ENCODE measurements at places on chromosomes 4 and X.

DNA sequence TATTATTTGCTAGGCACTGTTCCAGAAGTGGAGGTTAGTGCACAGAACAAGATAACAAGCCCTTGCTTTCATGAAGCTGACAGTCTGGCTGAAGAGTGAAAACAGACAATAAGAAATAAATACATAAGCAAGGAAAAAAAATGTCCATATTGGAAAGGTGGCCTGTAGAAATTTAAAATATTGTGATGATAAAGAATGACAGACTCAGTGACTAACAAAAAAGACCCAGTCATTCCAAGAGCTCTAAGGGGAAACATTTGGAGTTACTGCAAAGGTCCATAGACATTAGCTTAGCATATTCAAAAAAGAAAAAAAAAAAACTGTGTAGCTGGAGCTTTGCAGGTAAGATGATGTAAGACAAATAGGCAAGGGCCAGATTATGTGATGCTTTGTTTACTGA lies 1.0 kb upstream of the ANTXR2 start:
- no peak for DNase-seq

DNA sequence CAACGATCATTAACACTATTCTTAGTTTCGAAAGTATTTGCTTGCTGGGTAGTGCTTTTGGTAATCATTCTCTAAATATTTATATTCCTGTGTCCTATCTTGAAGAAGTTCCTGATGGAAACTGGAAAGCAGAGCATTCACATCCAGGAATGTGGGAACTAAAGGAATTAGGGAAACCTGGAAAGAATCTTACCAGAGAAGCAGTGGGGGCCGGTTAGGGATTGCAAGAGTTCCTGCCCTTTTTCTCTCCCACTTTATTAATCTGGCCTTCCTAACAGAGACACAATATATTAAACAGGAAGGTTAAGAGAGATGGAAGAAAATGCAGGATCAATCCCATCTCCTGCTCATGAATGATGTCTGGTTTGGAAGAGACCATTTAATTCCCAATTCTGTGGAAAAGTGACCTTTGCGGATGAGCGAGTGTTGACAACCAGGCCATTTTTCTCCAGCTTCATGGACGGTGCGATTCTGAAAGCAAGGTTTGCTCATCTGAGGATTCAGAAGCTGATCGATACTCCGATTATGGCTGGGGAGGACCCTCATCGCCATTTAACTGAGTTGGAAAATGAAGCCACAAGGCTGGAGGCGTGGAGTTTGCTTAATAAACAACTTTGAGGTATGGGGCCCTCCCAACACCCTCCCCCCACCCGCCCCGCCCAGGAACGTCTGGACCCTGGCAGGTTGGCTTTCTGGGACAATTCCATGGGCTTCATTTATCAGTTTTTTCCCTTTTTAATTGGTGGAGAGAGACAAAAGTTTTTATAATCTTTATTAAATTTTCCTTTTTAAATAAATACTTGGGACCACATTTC lies 52.3 kb downstream of the C4orf51 start:
- no peak for DNase-seq

DNA sequence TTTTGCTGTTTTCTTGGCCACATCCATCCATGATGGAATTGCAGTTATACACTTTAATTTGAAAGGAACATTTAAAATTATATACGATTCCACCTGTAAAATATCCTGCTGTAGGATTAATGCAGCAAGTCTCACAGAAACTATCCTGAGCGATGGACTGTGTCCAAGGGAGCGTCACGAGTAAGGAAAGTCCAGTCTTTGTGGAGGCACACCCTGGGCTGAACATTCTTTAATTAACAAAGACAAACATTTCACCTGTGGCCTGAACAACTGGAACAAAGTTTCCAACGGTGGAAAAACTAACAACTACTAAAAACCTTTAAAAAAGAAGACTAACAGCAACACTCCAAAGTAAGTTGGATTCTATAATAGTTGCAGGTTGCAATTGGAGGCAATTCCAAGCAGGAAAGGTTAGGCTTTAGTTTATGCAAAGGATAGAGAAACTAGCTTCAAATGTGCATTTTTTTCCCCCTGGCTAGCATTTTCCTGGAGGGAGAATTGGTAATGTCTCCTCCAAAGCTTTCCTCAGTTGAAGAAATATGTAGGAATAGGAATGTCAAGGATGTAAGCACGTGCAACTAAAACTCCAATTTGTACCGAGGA lies 11.0 kb downstream of the EREG start:
- DNase-seq, result no peak

DNA sequence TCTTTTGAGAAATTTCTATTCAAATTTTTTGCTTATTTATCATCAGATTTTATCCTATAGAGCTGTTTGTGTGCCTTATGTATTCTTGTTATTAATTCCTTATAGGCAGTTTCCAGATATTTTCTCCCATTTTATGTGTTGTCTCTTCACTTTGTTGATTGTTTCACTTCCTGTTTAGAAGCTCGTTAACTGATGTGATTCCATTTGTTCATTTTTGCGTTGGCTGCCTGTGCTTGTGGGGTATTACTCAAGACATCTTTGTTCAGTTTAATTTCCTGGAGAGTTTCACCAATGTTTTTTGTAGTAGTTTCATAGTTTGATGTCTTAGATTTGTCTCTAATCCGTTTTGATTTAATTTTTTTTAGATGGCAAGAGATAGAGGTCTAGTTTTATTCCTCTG lies 14.6 kb downstream of the ZNF718 start:
- DNase-seq, result no peak

GRCh38 chr4:76640353-76640910 lies 205.4 kb downstream of the SHROOM3 start:
- DNase-seq, result no peak

DNA sequence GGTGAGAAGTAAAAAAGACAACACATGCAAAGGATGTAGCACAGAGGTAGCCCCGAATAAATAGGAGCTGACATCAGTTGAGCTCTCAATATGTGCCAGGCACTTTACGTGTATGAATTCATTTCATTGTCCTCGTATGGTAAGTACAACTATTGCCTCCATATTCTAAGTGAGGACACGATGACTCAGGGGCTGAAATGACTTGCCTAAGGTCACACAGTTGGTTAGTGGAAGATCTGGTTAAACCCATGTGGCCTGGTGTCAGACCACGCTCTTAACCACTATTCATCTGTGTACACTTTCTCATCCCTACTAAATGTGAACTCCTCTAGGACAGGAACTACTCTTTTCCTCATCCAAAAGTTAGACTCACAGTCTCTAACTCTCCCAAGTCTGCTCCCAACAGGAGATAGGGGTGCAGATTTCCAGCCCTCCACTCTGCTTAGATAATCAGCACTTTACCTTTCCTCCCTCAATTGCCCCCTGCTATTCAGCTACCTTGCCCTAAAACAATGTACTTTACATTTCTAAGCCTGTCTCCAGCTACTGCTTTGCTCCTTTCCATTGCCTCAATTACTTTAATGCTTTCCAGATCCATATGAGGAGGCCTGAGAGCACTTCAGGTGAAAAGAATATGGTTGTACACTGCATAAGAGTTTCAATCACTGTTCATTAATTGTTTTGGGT lies 58.8 kb upstream of the LHFPL1 start:
- DNase-seq, result no peak

DNA sequence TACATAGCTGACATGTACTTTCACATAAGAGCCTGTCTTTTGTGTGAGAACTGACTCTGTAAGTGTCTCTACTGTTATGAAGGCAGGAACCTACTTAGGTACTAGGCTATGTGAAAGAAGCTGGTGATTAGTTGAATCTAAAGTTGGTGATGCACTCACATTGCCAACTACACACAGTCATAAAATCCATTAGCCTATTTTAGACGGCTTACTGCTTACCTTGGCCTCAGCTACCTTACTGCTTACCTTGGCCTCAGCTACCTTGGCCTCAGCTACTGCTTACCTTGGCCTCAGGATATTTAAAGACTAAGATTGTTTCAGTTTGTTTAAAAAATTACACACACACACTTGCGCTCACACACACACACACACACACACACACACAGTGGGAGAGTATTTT lies 549.7 kb downstream of the IL1RAPL1 start:
- no peak for DNase-seq

GRCh38 chrX:1480082-1480785 lies 27.5 kb upstream of the ASMTL start:
- DNase-seq, result no peak

DNA sequence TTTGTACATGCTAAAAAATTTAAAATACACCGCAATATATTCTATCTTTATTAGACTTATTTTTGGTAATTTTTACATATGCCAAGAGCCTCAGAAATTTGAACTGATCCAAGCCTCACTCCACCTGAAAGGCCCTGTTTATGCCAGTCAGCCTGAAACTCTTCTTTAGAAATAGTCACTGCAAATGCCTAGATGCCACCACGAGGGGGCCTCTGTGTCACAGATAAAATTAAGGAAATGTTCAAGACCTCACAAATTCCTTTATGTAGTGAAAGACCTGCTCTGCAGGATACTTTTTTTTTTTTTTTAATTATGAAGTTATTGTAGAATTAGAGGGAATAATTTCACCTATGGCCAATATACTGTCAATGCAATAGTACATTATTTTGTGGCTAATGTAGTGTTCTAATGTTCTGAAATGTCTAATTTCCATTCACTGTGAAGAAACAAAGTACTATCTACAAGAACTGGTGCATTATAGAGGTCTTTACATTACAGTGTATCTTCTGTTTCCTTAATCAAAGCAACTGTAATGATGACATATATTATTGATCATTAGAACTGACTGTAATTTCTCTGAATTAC lies 69.8 kb downstream of the DTHD1 start:
- DNase-seq, result peak; percentile 60

DNA sequence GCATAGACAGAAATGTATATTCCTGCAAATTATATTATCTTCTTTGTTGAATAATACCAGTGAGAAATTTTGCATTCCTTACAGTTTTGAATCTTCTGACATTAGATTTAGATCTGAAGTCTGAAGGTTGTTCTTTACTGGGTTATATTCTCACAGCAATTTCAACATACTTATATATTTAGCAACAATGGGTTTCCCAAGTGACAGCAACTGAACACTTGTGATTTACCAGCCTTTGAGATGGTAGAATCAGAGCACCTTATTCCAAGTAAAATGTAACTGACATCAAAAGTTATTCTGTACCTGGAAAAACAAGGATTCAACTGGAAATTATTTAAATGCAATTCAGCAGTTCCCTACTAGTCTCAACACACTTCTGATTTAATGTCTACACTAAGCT lies 66.0 kb downstream of the RELL1 start:
- no peak for DNase-seq

DNA sequence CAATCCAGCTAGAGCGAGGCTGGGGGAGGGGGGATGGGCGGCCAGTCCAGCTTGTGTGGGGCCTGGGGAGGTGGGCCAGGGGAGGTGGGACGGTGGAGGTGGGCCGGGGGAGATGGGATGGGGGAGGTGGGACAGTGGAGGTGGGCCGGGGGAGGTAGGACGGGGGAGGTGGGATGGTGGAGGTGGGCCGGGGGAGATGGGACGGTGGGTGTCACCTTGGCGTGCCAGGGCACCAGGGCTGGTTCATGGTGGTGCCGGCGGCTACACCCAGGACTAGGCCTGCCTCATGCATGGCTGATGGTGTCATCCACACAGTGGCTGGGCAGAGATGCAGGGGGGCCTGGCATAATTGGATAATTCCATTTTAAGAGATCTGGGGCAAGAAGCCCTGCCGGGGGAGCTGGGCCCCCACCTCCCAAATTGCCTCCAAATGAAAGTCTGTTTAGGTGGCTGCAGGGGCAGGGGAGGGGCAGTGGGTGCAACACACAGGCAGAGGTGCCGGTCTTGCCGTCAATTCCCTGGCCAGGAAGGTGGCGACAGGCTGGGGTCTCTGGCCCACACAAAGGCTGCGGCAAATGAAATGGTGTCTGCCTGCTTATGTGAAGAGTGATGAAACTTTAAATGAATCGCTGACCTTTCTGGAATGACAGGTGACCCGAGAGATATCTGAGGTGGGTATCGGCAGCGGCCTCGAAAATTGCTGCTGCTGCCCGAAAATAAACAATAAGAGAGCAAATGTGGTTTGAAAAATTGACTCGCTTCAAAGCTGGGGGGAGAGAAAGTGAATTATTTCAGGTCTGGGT lies 82.1 kb downstream of the FAM53A start:
- DNase-seq, result no peak
